Calu3 (cell line): ENCODE measurements at places on chromosomes 7 and 10. TPM values are rescaled to one million over a fixed set of nuclear protein-coding genes. Genes with fewer than 3 reads are reported as not detected.

GRCh38 chr10:92787557-92788152 is 60.7 kb upstream of the EXOC6 start:
- H3K27ac ChIP-seq = no peak overlapping the region
- no peaks in the 10 kb centered on the region for H3K27me3 ChIP-seq
- no peaks in the 10 kb centered on the region for H3K36me3 ChIP-seq
- H3K4me1 ChIP-seq = no peaks in the 10 kb centered on the region
- no peak overlapping the region for H3K4me3 ChIP-seq

GRCh38 chr7:77239471-77239870 is 39.9 kb upstream of the FGL2 start:
- no peaks in the 10 kb centered on the region for H3K27me3 ChIP-seq
- no peak overlapping the region for H3K27ac ChIP-seq
- DNase-seq = no peak
- no peaks in the 10 kb centered on the region for H3K4me1 ChIP-seq

- H3K4me3 ChIP-seq = no peak overlapping the region
- no peaks in the 10 kb centered on the region for H3K27me3 ChIP-seq
- no peak overlapping the region for H3K27ac ChIP-seq
- no peaks in the 10 kb centered on the region for H3K36me3 ChIP-seq
Observed at GRCh38 chr10:60234551-60234950, 155.1 kb downstream of the ANK3 start.

Gene OR2A12
- not detected in 2 replicates for total RNA-seq

GRCh38 chr10:104113376-104113956 is 8.5 kb upstream of the SFR1 start:
- H3K27me3 ChIP-seq = no peaks in the 10 kb centered on the region
- peaks cover 40% of the 10 kb centered on the region for H3K4me1 ChIP-seq
- H3K36me3 ChIP-seq = peaks cover 4% of the 10 kb centered on the region

DNA sequence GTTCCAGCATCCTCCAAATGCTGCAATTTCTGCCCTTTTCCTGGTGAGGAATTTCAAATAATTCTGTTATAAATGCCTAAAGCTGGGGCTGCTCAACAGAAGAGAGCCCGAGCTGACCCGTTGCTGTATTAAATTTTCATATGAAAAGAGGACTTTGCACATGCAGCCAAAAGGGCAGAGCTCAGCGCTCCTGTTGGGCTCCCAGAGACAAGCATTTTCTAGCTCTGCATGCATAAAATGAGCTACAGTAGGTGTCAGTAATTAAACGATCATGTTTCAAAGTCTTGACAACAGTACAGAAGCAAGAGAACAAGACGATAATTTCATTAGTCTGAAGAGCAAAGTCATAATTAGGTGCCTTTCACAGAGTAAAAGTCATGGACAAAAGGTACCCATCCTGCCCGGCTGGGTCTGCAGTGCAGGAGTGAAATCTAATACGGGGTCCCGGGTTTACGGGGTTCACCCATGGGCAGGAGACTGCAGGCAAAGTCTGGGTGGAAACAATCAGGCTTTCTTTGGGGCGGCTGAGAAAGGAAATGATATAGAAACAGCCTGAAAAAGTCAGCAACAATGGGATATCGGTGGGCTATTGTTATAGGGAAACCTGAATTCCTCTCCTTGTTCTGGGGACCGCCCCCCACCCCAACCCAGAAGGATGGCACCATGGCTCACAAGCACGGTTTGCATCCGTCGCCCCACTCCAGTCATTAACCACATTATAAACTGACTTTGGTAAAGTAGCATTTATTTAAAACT is 66.0 kb downstream of the EBF3 start:
- H3K27ac ChIP-seq = no peak overlapping the region
- H3K27me3 ChIP-seq = no peaks in the 10 kb centered on the region
- no peaks in the 10 kb centered on the region for H3K36me3 ChIP-seq
- no peaks in the 10 kb centered on the region for H3K4me1 ChIP-seq
- DNase-seq = no peak

DNA sequence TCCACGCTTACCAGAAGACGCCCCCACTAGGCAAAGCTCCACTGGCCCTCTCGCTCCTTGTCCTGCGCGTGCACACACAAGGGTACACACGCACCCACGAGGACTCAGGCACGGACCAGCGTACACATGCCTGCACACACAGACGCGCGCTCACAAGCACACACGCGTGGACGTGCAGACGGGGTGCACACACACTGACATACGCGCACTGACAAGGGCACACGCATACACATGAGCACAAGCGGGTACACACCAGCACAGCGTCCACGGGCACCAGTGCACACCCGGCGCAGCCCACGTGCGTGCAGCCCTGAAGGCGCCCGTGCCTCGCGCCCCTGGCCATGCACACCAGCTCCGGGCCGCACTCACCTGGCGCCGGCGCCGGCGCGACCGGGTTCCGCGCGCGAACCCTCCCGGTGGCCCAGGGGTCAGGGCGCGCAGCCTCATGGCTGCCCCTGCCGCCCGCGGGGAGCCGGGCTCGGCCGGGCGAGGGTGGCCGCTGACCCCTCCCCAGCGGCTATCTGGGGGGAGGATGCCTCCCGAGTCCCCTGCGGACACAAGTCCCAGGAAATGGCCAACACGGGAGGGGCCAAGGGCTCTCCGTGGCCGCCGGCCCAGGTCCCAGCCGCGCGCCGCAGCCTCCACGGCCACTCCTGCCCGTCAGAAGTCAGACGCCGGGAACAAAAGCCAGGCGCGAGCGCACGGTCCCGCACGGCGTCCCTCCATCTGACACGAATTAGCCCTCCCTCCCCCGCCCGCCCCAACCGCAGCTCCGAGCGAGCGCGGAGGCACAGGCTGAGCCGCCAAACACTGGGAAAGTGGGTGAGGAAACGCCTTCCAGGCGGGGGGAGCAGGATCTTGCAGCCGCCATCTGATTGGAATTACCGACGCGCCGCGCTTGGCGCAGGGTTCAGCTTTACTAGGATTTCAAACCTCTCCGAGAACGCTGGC is 45.0 kb downstream of the TNS3 start:
- H3K4me1 ChIP-seq = peaks cover 64% of the 10 kb centered on the region
- DNase-seq = peak; percentile 22
- H3K36me3 ChIP-seq = peaks cover 20% of the 10 kb centered on the region
- H3K27me3 ChIP-seq = no peaks in the 10 kb centered on the region
- H3K4me3 ChIP-seq = peak overlapping the region; percentile 48

DNA sequence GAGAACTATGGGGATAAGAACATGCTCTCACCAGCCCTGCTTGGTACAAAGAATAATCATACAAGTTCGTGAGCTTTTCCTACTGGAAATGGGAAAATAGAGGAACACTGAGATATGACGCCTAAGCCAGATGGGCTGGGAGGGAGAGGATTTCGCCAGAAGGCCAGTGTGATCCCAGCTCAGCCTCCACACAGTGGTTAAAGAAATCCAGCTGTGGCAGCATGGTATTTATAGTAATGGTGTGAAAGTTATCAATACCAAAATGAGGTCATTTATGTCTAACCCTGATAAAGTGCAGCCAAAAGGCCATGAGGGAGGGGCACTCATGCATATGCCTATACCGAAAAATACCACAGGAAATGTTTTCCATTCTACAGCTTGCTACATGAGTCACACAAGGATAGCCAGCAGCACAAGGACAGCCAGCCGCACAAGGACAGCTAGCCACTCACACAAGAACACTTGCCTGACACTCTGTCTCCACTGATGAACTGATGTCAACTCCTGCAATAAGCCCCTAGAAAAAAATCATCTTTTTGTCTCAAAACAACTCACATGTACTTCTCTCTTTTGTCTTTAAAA is 49.4 kb downstream of the FRMPD2 start:
- H3K4me3 ChIP-seq = no peak overlapping the region
- no peaks in the 10 kb centered on the region for H3K4me1 ChIP-seq

DNA sequence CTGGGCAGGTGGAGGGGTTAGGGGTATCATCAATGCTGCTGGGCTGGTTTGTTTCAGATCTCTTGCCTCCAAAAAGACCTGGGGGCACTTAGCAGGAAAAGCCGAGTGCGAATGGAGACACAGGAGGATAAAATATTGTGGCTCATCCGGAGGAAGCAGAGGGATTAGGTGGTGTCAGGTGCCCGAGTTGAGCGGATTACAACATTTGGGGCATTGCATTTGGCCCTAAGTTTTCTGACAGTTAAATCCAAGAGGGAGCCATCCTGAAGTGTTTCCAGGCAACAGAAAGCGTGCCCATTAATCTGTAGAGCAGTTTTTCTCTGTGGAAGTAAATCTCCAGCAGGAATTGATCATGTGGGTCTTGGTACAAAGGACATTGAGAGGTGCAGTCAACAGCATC is 85.9 kb downstream of the CDH23 start:
- no peak overlapping the region for H3K4me3 ChIP-seq
- H3K27me3 ChIP-seq = peaks cover 96% of the 10 kb centered on the region
- H3K4me1 ChIP-seq = no peaks in the 10 kb centered on the region
- H3K36me3 ChIP-seq = no peaks in the 10 kb centered on the region

DNA sequence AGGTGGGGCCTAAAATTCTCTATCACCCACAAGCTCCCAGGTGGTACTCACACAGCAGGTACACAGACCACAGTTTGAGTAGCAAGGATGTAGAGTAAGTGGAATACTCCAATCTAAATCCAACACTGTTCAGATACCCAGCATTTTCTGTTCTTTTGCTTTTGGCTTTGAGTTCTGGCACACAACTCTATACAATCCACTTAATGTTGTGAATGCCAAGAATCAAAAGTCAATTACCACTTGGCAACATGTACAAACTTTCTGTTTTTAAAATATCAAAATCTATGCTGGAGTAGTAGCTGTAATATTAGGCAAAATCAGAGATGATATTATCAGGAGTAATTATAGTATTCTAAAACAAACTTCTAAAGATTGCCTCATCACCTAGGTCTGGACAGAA is 133.4 kb upstream of the LRRTM3 start:
- no peak overlapping the region for H3K4me3 ChIP-seq
- no peak for DNase-seq
- no peaks in the 10 kb centered on the region for H3K27me3 ChIP-seq
- no peaks in the 10 kb centered on the region for H3K36me3 ChIP-seq
- no peaks in the 10 kb centered on the region for H3K4me1 ChIP-seq

- DNase-seq = no peak
- no peaks in the 10 kb centered on the region for H3K36me3 ChIP-seq
- H3K4me3 ChIP-seq = no peak overlapping the region
- no peaks in the 10 kb centered on the region for H3K27me3 ChIP-seq
Observed at GRCh38 chr10:99984211-99985034, 25.3 kb downstream of the DNMBP start.
